ENCODE measurements at places on chromosomes 2 and 18.

- peak; percentile 39 for DNase-seq
Observed at GRCh38 chr2:160252278-160252887, 52.3 kb upstream of the ITGB6 start.

DNA sequence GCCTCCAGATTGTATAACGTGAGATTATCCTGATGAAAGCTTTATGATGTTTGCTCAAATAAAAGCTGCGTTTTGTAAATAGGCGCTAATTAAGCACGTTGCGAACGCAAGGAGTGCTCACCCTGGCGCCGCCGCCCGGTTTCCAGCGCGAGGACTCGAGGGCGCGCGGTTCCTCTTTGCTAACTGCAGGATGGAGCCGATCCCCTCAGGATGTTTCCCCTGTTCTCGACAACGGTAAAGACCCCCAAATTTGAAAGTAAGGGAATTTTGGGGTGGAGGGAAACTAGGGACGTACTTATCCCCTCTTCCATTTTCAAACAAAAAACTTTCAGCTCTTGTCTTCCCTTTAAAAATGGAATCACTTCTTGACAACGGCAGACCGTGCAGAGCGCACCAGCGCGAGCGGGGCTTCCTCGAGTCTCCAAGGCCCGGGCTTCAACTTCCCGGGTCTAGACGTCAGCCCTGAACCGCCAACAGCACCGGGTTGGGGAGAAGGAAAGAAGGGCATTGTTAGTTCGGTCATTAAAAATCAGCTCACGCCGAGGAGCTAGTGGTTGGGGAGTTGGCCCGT lies 1.1 kb upstream of the GBX2 start:
- no peak for DNase-seq

- DNase-seq, result no peak
Observed at GRCh38 chr2:26566081-26566375, 75.1 kb downstream of the CIB4 start.

DNA sequence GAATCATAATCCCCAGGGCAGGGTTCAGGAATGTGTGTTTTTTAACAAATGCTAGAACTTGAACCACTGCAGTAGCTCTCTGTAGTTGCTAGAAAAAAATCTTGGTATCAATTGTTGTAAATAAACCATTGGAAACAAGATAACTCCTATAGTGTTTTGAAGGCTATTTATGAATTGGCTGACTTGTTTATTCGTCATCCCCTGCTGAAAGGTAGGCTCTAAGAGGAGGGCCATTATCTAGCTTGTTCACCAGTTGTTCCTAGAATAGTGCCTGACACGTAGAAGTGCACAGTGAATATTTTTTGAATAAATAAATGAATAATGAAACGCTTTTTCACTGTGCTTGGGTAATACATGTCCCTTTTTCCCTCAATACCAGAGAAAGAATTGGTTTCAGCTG lies 211.4 kb downstream of the BABAM2 start:
- no peak for DNase-seq

DNA sequence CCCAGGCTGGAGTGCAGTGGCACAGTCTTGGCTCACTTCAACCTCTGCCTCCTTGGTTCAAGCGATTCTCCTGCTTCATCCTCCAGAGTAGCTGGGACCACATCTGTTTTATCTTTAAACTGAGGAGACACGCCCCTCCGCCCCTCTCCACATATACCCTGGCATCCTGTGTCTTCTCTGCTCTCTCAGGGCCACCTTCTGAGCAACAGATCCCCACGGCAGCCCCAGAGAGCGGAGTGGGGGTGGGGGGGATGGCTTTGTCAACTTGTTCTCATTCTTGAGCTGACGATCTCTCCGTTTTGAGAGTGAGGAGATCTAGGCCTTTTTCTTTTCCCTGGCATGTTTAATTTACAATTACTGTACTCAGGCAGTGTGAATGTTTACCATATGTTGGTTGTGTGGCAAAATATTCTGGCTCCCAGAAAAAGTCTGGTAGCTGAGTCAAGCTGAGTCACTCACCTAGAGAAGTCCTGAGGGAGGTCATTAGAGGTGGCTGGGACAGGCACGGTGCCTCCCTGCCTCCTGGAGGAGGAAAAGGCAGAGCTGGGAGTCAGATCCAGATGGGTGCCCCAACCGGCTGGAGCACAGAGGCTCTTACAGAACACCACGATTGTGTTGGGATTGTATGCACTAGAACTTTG lies 19.5 kb upstream of the ID2 start:
- no peak for DNase-seq

- DNase-seq, result no peak
Observed at GRCh38 chr18:12577848-12578247, 80.1 kb downstream of the SPIRE1 start.

- no peak for DNase-seq
Observed at GRCh38 chr2:200373973-200374416, 67.5 kb downstream of the SPATS2L start.

GRCh38 chr2:20758997-20759396 lies 63.9 kb downstream of the LDAH start:
- no peak for DNase-seq

- no peak for DNase-seq
Observed at GRCh38 chr2:192448881-192449280, 254.1 kb upstream of the TMEFF2 start.

DNA sequence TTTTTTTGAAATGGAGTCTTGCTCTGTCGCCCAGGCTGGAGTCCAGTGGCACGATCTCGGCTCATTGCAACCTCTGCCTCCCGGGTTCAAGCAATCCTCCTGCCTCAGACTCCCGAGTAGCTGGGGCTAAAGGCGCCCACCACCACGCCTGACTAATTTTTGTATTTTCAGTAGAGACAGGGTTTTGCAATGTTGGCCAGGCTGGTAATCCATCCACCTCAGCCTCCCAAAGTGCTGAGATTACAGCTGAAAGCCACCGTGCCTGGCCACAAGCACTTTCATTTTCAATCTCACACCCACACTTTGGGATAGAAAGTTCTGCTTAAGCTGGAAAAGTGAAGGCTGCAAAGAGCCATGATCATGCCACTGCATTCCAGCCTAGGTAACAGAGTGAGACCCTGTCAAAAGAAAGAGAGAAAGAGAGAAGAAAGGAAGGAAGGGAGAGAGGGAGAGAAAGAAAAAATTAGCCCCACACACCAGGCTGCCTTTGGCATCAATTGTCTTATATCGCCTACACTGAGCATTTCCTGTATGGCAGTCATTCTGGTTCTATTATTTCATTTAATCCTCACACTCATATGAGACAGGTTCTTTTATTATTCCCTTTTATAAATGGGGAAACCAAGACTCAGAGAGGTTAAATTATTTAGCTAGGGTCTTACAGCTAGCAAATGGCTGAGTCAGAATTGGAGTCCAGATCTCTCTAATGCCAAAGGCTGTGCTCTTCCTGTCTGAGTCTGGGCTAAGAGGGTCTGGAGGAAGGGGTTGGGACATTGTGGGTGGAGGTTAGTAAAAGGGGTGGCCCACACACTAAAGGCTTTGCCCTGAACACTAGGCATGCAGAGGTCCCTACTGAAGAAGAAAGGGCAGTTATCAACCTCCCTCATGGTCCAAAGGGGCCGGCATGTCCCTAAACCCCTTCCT lies 37.9 kb upstream of the PKDCC start:
- no peak for DNase-seq

- DNase-seq, result no peak
Observed at GRCh38 chr2:59885541-59885940, 667.9 kb downstream of the BCL11A start.

DNA sequence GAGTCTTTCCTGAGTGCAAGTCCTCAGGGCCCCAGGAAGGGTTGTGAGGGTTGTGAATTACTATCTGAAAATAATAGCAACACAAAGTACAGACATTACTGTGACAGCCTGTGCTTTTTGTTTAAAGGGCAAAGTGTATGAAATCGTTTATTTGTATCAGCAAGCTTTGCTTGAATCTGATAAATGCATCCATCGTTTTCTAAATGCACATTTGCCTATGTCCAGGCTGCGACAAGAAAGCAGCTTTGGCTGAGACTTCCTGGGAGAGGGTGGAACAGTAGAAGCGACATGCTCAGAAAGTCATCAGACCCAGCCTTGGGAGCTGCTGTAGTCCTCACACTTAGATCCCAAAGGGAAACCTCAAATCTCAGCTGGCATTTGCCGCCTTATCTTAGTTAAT lies 524.2 kb upstream of the SALL3 start:
- DNase-seq, result no peak

- DNase-seq, result no peak
Observed at GRCh38 chr2:224174990-224175389, 135.9 kb upstream of the SERPINE2 start.

- DNase-seq, result no peak
Observed at GRCh38 chr2:97769308-97769707, 55.9 kb downstream of the ZAP70 start.

DNA sequence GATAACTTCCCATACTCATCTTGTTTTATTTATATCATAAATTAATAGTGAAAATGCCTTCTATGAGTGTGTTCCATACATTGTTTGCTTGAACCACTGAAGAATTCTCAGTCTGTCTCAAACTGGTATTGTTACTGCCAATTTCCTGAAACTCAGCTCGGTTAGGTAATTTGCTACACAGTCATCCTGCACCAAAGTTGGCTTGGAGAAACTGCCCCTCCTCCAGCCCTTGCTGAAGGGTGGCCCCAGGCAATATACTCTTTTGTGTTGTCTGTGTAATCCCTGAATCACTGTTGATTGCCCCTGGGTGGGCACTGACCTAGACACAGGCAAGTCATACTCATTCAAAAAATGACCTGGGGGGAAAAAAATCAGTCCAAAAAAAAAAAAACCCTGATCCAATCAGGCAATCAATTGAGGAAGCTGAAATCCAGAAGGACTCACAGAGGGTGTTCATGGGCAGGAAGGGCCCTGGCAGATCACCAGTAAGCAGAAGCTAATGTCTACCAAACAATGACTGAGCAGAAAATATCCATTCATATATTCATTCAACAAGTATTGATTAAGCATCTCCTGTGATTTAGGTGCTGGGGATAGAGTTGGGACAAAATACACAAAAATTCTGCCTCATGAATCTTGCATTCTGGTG lies 3.8 kb upstream of the SESTD1 start:
- peak; percentile 66 for DNase-seq

GRCh38 chr2:166972002-166972401 lies 83.7 kb downstream of the XIRP2 start:
- DNase-seq, result no peak

DNA sequence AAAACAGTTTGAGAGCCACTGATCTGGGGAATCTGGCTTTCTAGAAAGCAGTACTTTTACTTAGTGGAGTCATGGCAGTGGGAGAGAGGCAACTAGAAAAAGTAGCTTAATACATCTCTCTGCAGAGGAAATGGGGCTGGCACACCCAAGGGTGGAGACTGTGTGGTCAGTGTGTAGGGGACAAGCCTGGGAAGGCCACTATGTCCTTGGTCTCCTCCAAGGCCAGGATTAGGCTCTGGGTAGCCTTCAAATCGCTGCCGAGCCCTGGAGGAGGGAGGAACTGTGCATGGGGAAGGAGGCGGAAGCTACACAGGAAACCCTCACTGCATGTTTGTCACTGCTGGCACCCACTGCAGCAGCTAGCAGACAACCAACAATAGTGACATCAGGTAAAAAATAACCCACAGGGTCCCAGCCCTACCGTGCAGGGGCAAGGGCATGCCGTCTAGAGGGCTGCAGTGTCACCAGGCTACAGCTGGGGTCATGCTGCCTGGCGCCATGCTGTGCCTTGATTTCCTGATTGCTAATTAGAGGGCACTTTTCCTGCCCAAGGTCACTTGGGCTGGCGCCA lies 34.8 kb downstream of the LBH start:
- DNase-seq, result peak; percentile 41

DNA sequence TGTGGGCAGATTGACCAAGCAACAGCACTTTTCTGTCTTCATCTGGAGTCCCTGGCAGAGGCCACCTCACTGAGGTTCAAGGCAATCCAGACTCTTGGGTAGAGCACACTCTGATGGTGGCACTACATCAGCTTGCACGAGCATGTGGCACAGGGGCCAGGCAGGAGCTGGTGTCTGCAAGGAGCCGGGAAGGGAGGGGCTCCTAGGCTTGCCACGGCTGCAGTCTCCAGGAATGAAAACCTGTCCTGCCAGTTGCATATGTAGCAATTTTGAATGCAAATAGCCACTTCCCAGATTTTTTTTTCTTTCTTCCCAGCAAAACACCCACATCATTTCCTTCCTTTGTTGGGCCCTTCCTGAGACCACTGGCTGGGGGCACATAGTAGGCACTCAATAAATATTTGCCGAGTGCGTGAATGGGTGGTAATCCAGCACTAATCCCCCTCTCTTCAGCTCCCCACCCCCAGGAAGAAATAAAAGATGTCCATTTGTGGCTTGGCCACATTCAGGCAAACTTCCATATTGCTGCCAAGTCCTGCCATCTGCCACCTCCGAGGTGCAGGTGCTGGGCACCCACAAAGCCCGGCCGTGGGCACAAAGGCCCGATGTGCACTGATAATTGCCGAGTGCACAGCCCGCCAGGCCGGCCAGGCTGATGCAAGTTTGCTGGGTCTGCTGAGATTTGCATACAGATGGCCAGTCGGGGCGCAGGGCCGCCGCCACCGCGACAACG lies 72.4 kb downstream of the MYCN start:
- DNase-seq, result no peak

GRCh38 chr18:46163091-46163490 lies 58.9 kb downstream of the HAUS1 start:
- no peak for DNase-seq

- peak; percentile 27 for DNase-seq
Observed at GRCh38 chr2:224369028-224369632, 32.8 kb downstream of the FAM124B start.

DNA sequence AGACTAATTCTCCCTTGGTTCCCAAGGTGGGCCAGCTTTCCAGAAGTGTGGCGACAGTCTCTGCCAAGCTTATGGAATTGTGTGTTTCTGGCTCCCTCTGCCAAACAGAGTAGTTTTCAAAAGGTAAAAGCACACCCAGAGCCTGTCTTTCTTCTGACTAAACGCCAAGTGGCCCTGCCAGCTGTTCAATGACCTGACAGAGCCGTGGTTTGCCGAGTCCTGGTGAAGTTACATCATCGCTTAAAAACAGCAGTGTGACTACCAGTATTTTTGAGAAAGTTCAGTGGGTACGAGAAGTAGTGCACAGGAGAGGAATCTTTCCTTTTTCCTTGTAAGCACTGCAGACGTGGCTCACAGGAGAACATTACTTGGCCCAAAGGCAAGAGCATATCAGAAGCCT lies 1.9 kb downstream of the PER2 start:
- no peak for DNase-seq

GRCh38 chr2:10431797-10432196 lies 16.3 kb downstream of the ODC1 start:
- no peak for DNase-seq

GRCh38 chr2:10022966-10023662 lies 20.2 kb upstream of the KLF11 start:
- no peak for DNase-seq

DNA sequence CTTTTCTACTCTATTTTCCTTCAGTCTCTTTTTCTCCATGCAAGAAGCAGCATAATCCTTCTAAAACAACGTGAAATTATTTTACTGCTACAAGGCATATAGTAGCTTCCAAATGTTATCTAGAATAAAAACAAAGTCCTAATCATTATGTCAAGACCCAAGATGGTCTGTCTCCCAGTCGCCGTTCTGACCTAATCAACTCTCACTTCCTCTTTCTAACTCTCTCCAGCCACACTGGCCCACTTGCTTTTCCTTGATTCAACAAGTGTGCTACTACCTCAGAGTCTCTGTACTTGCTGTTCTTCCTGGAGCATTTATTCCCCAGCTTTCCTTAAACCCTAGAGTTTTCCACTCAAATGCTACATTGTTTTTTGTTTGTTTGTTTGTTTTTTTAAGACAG lies 1491.2 kb downstream of the LRP1B start:
- no peak for DNase-seq
